ENCODE measurements at places on chromosomes 4 and X.

- DNase-seq: no peak
These were observed 5.0 kb downstream of the FAM114A1 start for GRCh38 chr4:38872620-38873019.

DNA sequence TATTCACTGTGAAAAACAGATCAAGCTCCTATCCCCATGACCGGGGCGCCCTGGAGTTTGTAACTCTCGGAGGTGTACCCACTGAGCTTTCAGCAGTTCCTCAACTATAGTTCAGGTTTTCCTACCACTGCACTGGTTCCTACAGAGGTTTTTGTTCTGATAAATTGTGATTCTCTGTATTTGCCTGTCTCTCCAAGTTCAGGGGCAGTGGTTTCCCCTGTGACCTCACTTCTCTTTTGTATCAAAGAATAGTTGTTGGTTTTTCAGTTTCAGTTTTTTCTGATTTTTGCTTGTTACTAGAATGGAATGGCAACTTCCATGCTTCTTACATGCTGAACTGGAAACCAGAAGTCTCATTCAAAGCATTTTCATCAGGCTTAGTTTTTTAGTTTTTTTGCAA, 56.8 kb upstream of the PLS3 start:
- no peak for DNase-seq

DNA sequence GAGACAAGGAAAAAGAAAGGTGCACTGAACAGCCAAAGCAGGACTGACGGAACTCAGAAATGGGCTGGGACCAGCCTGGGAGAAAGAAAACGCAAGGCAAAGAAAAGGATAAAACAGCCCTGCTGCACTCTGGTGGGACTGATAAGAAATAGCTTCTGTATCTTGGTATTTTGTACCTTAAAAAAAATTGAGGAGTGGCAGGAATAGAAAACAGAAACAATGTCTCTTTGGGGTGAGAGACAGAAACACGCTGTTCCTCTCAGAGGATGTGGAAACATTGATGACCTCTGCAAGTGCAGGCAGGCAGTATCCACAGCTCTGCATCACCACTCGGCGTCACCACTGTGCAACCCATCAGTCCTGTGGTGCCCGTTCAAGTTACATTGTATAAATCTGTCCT, 152.5 kb upstream of the SPRY1 start:
- no peak for DNase-seq

GRCh38 chr4:37978248-37978924, 18.2 kb downstream of the PTTG2 start:
- DNase-seq: peak; percentile 17

GRCh38 chrX:146090732-146091131, 273.1 kb downstream of the SLITRK2 start:
- DNase-seq: no peak

DNA sequence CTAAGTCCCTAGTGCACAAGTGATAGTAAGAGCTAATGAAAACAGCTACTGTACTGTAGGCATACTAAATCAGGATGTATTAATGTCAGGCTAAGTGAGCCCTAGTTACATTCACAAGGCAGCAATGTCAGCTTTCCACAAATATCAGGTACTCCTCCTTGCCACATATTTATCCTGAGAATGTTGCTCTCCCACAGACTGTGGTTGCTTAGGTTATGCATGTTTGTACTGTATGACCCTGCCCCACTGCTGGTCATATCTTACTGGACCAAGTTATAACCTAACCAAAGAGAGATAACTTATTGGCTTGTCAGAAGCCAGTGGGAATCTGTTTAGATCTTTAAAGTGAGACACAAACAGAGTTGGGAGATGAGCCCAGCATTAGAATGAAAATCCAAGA, 241.0 kb downstream of the SLC39A8 start:
- no peak for DNase-seq

- DNase-seq: no peak
These were observed 348.7 kb upstream of the KLF3 start for GRCh38 chr4:38315286-38315685.

All from stimulated activated CD4-positive, alpha-beta T cell treated with anti-CD3 and anti-CD28 coated beads, Interleukin-4, amount 100 ng/mL, for 24 hours (primary cell).